ENCODE measurements at places on chromosomes 4 and X. TPM values are rescaled to one million over a fixed set of nuclear protein-coding genes. Genes with fewer than 3 reads are reported as not detected.

GRCh38 chrX:131262738-131263679, 26.1 kb downstream of the IGSF1 start:
- H3K4me1 ChIP-seq: no peaks in the 10 kb centered on the region
- DNase-seq: no peak
- no peak overlapping the region for H3K4me3 ChIP-seq
- H3K27me3 ChIP-seq: no peaks in the 10 kb centered on the region
- H3K36me3 ChIP-seq: no peaks in the 10 kb centered on the region
- H3K27ac ChIP-seq: no peak overlapping the region

DNA sequence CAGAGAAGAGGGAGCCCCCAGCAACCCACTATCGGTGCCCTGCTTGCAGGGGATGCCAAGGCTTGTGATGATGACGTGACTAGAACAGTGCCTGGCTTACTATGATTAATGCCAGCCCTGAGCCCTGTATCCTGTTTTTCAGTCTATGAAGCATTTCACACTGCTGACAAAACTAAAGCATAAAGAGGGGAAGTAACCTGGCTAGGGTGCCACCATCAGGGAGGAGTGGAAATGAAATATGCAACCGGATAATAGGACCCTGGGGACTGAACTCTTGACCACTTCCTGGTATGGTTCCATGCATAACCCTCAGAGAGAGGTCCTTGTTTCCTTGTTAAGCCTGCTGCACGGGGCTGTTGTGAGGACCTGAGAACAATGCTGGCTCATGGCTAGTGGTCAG, 50.3 kb downstream of the MED28 start:
- no peak for DNase-seq
- H3K27ac ChIP-seq: no peak overlapping the region
- no peaks in the 10 kb centered on the region for H3K4me1 ChIP-seq
- H3K36me3 ChIP-seq: no peaks in the 10 kb centered on the region
- H3K27me3 ChIP-seq: no peaks in the 10 kb centered on the region
- no peak overlapping the region for H3K4me3 ChIP-seq

DNA sequence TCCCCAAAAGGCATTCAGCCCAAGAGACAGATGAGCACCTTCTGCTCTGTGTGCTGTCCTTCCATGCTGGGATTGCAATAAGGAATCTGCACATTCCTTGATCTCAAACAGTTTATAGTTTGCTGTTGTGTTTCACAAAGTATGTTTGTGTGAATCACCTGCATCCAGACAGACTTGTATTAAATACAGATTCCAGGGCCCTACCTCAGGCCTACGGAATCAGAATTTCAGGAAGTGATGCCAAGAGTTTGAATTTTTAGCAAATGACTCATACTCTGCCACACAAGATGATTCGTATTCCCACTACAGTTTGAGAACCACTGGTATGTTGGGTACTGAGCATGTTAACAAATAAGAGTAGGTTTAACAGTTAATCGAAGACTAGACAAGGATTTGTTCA, 7.0 kb downstream of the VAMP7 start:
- no peak overlapping the region for H3K4me3 ChIP-seq
- H3K36me3 ChIP-seq: no peaks in the 10 kb centered on the region
- DNase-seq: no peak
- H3K27me3 ChIP-seq: no peaks in the 10 kb centered on the region

DNA sequence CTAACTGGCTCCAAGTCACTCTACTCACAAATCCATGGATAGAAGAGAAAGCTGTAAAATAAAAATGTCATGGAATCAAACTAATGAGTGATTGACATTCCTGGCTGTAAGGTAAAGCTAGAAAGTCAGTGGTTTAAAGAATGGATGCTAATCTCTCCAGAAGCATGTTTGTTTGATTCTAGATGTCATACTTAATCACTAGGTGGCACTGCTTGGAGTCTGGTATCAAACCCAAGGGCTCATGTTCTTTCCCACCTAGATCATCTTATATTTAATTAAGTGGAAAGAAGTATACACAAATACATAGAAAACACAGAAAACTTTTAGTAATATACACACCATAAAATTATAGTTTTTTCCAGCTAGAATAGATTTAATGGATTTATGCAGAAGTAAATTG, 2666.6 kb downstream of the PCDH7 start:
- H3K36me3 ChIP-seq: no peaks in the 10 kb centered on the region
- DNase-seq: no peak
- no peaks in the 10 kb centered on the region for H3K4me1 ChIP-seq
- H3K27ac ChIP-seq: no peak overlapping the region

DNA sequence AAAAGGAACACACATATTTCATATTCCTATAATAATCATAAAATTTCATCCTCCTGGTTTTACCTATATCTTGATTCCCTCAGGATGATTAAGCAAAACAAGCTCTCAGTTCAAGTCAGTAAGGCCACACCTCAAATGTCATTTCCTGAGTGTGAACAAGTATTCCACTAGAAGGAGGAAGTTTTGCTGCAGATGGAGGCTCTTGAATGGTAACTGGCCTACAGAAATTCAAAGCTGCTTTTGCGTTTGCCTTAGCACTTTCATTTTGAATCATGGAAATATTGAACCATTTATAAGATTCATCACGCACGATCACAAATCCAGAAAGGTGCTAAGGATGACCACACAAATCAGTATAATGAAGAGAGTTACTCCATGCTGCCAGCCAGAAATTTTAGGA, 254.4 kb upstream of the CXXC4 start:
- H3K27me3 ChIP-seq: no peaks in the 10 kb centered on the region
- H3K27ac ChIP-seq: no peak overlapping the region
- DNase-seq: no peak
- peaks cover 3% of the 10 kb centered on the region for H3K4me1 ChIP-seq
- H3K4me3 ChIP-seq: no peak overlapping the region
- H3K36me3 ChIP-seq: no peaks in the 10 kb centered on the region

DNA sequence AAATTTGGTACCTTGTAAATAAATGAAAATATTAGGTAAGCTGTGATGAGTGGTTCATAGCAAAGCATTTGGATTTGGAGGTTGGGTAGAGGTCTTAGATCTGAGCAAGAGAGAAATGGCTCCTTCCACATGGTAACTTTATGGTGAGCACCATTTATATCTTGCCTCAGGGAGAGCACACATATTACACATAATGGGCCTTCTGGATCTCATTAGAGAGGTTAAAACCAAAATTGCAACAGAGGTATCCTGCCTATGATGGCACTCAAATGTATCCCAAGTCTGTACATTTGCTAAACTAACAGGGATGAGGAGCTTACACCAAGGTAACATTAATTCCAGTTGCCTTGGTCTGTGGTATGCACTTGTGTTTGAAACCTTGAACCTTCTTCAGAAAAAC, 87.1 kb upstream of the PUDP start:
- H3K27ac ChIP-seq: no peak overlapping the region
- H3K4me1 ChIP-seq: no peaks in the 10 kb centered on the region
- DNase-seq: no peak
- no peak overlapping the region for H3K4me3 ChIP-seq
- no peaks in the 10 kb centered on the region for H3K36me3 ChIP-seq

- no peak overlapping the region for H3K27ac ChIP-seq
- no peak for DNase-seq
- H3K27me3 ChIP-seq: no peaks in the 10 kb centered on the region
- H3K4me1 ChIP-seq: no peaks in the 10 kb centered on the region
- H3K4me3 ChIP-seq: no peak overlapping the region
These were observed 73.7 kb upstream of the GALNT7 start for GRCh38 chr4:173094739-173095421.

GRCh38 chrX:106481341-106481740, 130.4 kb upstream of the RADX start:
- no peak for DNase-seq
- no peak overlapping the region for H3K27ac ChIP-seq
- no peaks in the 10 kb centered on the region for H3K36me3 ChIP-seq
- no peak overlapping the region for H3K4me3 ChIP-seq
- H3K27me3 ChIP-seq: no peaks in the 10 kb centered on the region

DNA sequence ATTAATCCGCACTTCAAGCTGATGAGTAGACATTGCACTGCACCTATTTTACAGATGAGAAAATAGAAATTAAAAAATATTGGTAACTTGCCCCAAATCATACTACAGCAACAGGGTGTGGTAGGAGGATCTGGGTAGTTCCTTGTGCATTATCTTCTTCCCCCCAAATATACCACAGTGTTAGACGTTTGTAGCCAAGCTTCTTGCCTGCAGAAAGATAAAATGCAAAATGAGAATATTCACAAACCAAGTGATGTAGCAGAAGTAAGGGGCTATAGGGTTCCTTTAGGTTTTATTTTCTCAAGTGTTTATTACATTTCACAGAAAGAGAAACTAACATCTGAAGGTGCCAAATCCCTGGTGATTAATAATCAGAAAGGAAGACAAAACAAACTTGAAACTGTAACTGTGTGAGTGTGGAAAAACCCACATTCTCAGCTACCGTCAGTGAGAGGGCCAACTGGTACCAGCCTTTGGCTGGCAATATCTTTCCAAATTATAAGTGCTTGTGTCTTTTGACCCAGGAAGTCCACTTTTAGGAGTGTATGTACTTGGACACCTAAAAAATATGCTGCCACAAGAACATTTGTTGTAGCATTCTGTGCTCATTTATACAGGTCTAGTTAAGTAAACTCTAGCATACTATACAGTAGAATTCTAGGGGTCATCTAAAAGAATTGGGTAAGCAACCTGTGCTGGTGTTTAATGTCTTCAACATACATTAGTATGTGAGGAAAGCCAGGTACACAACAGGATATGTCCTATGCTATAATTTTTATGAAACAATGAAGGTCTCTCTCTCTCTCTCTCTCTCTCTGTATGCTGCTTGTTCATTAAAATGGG, 6.7 kb upstream of the CD38 start:
- no peak for DNase-seq
- no peak overlapping the region for H3K27ac ChIP-seq
- H3K36me3 ChIP-seq: no peaks in the 10 kb centered on the region
- no peaks in the 10 kb centered on the region for H3K27me3 ChIP-seq
- no peak overlapping the region for H3K4me3 ChIP-seq
- no peaks in the 10 kb centered on the region for H3K4me1 ChIP-seq

GRCh38 chr4:13538427-13538973, 5.8 kb downstream of the NKX3-2 start:
- H3K27me3 ChIP-seq: no peaks in the 10 kb centered on the region
- DNase-seq: no peak
- no peaks in the 10 kb centered on the region for H3K36me3 ChIP-seq
- no peaks in the 10 kb centered on the region for H3K4me1 ChIP-seq
- H3K27ac ChIP-seq: no peak overlapping the region
- no peak overlapping the region for H3K4me3 ChIP-seq

DNA sequence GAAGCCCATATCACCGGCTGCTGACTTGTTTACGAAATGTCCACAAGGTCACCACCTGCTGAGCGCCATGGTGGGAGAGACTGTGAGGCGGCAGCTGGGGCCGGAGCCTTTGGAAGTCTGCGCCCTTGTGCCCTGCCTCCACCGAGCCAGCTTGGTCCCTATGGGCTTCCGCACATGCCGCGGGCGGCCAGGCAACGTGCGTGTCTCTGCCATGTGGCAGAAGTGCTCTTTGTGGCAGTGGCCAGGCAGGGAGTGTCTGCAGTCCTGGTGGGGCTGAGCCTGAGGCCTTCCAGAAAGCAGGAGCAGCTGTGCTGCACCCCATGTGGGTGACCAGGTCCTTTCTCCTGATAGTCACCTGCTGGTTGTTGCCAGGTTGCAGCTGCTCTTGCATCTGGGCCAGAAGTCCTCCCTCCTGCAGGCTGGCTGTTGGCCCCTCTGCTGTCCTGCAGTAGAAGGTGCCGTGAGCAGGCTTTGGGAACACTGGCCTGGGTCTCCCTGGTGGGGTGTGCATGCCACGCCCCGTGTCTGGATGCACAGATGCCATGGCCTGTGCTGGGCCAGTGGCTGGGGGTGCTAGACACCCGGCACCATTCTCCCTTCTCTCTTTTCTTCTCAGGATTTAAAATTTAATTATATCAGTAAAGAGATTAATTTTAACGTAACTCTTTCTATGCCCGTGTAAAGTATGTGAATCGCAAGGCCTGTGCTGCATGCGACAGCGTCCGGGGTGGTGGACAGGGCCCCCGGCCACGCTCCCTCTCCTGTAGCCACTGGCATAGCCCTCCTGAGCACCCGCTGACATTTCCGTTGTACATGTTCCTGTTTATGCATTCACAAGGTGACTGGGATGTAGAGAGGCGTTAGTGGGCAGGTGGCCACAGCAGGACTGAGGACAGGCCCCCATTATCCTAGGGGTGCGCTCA, 8.7 kb upstream of the MSANTD1 start:
- DNase-seq: no peak
- H3K4me1 ChIP-seq: no peaks in the 10 kb centered on the region
- no peaks in the 10 kb centered on the region for H3K27me3 ChIP-seq
- no peak overlapping the region for H3K27ac ChIP-seq

DNA sequence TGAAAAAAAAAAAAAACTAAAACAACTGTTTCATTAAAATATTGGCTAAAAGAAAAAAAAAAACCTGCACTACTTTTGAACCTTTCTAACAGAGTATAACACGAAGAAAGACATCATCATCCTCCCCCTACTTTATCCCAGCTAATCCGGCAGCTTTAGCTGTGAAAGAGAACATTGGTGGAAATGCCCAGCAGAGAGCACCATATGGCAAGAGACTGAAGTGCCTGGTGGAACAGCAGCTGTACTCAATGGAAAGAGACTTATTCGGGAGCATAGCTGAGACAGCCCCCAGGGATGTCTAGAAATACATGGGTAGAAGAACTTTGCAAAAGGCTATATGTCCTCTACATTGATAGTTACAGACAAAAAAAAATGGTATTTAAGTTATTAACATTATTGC, 30.3 kb downstream of the STPG2 start:
- no peaks in the 10 kb centered on the region for H3K4me1 ChIP-seq
- no peak overlapping the region for H3K27ac ChIP-seq
- H3K27me3 ChIP-seq: no peaks in the 10 kb centered on the region
- DNase-seq: no peak

DNA sequence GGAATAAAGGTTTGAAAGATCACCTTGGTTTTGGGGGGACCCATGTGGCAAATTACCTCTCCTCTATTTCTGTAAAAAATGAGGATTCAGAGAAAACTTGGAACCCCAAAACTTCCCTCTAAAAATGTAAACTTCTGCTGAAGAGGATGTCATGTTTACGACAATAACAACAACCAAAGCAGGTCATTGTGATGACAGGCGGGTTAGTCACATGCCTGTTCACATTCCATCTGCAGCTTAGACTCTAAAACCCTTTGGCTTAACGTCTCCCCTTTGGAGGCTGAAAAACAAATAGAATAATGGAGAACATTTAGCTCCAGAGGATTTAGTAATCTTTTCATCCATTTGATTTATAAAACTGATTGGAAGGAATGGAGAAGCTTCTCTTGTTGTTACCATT, 75.0 kb upstream of the FAM9C start:
- H3K4me3 ChIP-seq: no peak overlapping the region
- no peaks in the 10 kb centered on the region for H3K27me3 ChIP-seq
- no peak overlapping the region for H3K27ac ChIP-seq
- no peak for DNase-seq
- H3K36me3 ChIP-seq: no peaks in the 10 kb centered on the region

- no peak overlapping the region for H3K4me3 ChIP-seq
- no peaks in the 10 kb centered on the region for H3K27me3 ChIP-seq
- H3K36me3 ChIP-seq: no peaks in the 10 kb centered on the region
- no peaks in the 10 kb centered on the region for H3K4me1 ChIP-seq
- no peak for DNase-seq
These were observed 345.1 kb upstream of the PITX2 start for GRCh38 chr4:110967936-110968335.

The NIPAL1 gene
- total RNA-seq: 0.81 TPM

The MEPE gene
- total RNA-seq: not detected

The COL4A6 gene
- 7.2 TPM for total RNA-seq

All from aorta (tissue), 5 donors.